ENCODE measurements at places on chromosomes 5 and 9.

DNA sequence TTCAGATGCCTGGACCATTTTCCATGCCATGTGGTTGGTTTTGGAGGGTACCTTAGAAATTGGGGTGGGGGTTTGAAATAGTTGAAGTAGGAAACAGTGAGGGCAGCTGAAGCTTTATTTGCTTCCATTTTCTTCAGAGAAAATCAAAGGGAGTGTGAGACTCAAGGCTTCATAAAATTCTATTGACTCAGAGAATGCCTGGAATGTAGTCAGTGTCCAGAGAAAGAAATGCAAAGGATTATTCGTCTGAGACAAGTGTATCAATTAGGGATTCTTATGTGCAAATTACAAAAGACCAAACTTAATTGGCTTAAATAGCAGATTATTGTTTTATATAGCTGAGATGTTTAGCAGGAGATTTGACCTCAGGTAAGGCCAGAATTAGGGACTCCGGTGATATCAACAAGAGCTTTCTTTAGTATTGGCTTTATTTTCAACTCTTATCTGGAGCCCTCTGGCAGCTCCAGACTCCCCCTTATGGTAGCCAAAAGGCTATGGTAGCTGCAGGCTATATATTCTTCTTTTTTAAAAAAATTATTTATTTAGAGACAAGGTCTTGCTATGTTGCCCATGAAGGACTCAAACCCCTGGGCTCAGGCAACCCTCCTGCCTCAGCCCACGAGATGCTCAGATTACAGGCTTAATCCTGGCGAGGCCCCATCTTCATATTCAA is 38.9 kb downstream of the PTTG1 start:
- DNase-seq = no peak

DNA sequence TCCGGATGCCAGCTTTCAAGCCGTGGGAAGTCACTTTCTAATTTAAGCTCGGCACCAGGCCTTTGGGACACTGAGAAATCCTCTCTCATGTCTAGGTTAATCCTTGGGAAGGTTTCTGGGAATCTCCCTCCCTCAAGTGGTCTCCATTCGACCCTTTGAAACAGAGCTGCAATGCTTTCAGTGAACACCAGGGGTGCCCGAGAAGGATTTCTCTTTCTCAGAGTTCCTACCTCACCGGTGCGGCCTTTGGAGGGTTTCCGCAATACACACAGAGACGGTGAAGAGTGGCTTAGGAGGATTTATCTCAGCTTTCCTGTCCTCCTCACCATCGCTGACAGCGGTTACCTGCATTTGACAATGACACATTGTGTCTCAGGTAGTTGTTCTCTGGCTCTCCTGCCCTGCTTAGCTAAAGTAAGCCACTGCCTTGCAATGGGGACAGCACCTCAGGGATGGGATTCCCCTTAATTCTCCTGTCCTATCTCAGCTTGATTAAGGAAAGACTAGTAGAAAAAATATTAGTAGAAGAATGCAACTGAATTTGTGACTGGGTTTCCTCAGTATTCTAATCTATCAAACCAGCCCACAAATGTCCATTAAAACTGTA is 180.6 kb downstream of the GABRG2 start:
- peak; percentile 7 for DNase-seq

GRCh38 chr5:10056228-10056760 is 193.4 kb downstream of the ATPSCKMT start:
- DNase-seq = no peak

DNA sequence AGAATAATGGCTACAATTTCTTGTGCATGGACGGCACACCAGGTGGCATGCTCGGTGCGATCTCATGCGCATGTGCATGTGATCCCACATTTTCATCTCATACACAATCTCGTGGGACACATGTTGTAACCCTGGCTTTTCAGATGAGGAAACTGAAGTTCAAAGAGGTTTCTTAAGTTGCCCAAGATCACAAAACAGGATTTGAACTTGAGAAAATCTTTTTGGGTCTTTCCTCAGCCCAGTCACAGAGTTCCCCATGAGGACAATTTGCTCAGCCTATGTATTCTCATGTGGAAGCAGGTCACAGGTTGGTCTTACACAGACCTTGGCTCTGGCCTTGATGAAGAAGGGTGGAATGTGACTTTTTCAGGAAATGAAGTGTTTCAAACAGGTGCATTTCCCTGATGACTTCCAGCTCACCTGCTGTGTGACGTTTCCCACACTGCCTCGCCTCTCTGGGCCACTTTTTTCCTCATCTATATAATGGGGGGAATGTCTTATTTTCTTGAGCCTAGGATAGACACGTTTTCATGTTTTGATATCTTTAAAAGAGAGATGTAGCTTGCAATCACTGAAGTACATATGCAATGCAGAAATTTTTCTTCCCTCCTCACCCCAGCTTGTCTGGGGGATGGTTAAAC is 7.1 kb upstream of the ORM1 start:
- no peak for DNase-seq

GRCh38 chr5:142445266-142445665 is 120.4 kb upstream of the SPRY4 start:
- no peak for DNase-seq

- DNase-seq = no peak
Measured at GRCh38 chr5:179343719-179344430, 1.4 kb downstream of the ADAMTS2 start.

- no peak for DNase-seq
Measured at GRCh38 chr5:18433336-18433735, 799.1 kb downstream of the TAF11L14 start.

- DNase-seq = no peak
Measured at GRCh38 chr9:92971776-92972175, 24.5 kb downstream of the FGD3 start.

DNA sequence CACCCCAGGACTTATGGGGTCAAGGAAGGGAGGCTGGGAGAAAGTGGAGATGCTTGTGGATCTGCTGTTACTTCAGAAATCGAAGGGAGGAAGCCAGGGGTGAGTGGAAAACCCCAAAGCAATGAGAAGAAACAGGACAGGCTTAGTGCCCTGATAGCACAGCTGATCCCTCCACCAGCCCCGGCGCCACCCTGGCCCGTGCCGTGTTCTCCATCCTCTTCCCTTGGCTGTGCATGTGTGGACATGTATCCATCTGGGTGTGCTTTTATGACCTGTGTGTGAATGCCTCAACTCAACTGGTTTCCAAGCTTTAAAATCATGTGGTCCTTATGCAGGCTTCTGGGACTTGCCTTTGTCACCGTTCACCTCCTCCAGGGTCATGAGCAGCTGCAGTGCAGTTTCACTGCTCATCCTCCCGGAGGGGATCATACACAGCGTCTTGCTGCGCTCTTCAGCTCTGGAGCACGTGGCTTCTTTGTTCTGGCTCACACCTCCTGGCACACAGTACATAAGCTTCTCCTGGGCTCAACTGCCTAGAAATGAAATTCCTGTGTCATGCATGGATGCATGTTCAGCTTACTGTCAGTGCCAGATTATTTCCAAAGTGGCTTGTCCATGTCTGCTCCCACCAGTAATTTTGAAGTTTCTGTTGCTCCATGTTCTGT is 58.2 kb downstream of the IPPK start:
- no peak for DNase-seq

DNA sequence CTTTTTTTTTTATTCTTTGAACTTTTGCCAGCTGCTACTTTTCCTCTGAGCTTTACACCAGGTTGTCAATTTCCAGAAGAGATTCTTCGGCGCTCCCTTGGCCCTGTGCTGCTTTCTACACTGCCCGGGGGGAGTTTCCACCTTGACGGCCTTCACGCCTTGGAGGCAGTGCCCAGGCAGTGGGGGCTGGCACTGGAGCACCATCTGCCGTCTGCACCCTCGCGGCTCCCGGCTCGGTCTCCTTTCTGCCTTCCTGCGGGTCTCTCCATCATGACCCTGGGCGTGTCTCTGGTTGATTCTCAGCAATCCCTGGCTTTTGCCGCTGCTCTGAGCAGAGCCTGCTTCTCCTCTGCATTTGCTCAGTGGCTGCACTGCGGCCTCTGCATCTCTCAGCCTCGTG is 2.9 kb downstream of the SLC6A18 start:
- no peak for DNase-seq

GRCh38 chr5:118165619-118166018 is 822.7 kb downstream of the DTWD2 start:
- DNase-seq = no peak

DNA sequence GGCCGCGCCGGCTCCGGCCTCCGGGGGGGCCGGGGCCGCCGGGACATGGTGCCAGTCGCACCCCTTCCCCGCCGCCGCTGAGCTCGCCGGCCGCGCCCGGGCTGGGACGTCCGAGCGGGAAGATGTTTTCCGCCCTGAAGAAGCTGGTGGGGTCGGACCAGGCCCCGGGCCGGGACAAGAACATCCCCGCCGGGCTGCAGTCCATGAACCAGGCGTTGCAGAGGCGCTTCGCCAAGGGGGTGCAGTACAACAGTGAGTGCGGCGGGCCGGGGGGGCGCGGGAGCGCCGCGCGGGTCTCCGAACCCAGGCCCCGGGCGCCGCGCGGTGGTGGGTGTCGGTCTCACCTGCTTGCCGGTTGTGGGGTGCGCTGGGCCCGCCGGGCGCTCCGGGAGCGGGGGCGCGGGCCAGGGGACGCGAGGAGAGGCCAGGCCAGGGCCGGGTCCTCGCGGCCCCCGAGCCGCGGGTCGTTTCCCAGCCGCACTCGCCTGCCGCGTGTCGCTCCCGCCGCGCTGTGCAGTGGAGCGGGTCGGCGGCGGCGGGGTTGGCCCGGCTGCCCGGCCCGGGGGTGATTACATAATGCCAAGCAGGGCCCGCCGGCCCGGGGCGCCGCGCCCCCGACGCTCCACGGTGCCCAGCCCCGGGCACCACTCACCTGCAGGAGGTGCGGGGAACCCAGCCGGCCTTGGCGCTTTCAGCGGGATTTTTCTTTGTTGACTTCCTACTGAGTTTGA is 492 bp downstream of the RABL6 start:
- DNase-seq = peak; percentile 70

GRCh38 chr9:105044518-105044917 is 116.6 kb upstream of the ABCA1 start:
- no peak for DNase-seq

DNA sequence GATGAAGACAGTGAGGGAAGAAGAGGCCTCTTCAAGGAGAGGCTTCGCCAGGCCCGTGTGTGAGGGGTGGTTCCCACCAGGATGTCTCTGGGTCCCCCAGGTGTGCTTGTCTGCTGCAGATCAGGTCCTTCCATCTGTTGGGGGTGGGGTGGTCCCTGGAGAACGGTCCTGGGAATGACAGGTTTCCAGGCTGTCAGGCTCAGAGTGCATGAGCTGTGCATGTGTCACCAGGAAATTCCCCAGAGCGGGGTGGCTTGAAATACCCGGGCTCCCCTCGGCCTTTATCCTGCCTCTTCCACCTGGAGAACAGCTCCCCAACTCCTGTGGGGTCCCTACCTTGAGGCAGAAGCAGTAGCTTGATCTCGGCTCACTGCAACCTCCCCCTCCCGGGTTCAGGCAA is 118.8 kb downstream of the GAPVD1 start:
- DNase-seq = no peak

- DNase-seq = no peak
Measured at GRCh38 chr5:8829323-8830029, 716.4 kb downstream of the SEMA5A start.

- no peak for DNase-seq
Measured at GRCh38 chr5:144812763-144813162, 642.1 kb downstream of the KCTD16 start.

DNA sequence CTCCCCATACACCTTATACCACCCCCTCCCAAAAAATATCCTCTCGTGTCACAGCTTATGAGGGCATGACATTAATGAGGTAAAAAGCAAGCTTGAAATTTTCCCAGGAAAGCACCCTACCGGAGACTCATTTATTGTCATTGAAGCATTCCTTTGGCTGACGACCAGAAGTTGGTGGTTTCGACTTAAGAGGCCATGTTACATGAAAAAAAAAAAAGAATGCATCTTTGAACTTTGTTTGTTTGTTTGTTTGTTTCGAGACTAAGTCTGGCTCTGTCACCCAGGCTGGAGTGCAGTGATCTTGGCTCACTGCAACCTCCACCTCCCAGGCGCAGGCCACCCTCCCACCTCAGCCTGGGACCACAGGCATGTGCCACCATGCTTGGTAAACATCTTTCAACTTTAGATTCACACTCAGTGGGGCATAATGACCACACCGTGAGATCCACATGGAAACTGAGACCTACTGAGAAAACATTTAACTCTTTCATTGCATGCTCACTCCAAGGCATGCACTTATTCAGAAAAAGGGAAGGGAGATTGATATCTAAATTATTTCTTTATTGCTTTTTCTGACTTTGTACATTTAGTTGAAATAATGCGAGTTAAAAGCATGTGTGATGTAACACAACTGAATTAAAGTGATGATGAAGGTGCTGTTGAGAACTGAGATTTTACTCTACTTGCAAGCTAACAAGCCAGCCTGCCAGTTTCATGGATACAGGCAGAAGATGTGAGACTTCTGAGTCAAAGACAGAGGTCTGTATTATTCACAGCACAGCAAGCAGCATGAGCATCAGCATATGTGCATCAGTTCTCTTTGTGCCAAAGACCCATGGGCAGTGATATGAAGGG is 5.1 kb upstream of the RAB14 start:
- DNase-seq = no peak

DNA sequence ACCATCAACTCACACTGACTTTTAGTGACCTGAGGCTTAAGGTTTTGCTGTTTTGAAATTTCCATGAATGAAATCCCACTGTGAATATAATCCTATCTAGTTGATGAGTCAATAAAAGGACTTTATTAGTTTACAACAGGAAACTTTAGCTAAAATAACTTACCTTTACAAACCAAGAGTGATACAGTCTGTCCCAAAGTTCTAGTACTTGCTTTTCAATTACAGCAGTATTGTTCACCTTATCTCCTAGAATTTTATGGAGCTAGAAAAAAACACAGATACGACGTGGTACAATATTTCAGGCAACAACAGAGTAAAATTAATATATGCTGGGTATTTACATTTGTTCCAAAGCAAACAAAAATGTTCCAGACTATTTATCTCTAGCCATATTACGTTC is 46.9 kb upstream of the CTNNAL1 start:
- DNase-seq = no peak

Measured in GM13977 (cell line).